Stimulated activated CD8-positive, alpha-beta memory T cell treated with anti-CD3 and anti-CD28 coated beads, Interleukin-7, amount 100 ng/mL, for 1 hour (primary cell): ENCODE measurements at places on chromosomes 4 and X.

DNA sequence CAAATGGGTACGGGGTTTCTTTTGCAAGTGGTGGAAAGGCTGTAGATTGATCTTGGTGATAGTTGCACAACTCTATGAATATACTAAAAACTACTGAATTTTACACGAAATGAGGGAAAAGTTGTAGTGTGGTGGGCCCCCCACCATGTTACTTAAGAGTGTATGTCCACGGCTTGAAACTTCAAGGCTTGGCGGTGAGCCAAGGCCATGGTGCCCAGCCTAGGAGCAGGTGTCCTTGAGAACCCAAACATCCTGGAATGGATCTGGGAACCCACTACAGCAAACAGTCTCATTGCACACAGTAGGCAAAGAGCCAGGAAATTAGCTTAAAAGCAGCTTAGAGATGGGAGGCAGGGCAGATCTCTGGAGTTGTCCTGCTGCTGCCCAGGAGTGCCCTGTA, 62.9 kb downstream of the BRCC3 start:
- DNase-seq: no peak

- DNase-seq: no peak
Measured at GRCh38 chr4:8394806-8395205, 45.7 kb downstream of the ACOX3 start.

DNA sequence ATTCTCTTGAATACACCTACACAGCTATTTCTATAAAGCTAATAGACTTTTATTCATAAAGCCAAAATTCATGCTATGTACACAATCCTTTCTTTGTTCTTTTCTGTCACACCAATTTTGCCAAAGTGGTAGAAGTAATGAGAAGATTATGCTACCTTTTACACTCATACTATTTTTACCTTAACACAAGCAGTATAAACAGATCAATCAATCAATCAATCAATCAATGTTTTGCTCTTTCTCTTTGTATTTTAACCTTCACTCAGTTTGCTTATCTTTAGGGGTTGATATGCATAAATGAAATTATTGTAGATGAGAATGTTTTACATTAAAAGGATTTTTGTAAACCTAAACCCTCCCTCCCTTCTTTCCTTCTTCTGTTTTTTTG, 878.6 kb downstream of the RAPGEF2 start:
- no peak for DNase-seq

GRCh38 chr4:151100531-151100930, 1.1 kb downstream of the RPS3A start:
- DNase-seq: no peak

- DNase-seq: no peak
Measured at GRCh38 chrX:107561468-107562215, 66.7 kb upstream of the PRPS1 start.

- no peak for DNase-seq
Measured at GRCh38 chr4:17939054-17939453, 82.5 kb downstream of the LCORL start.

- no peak for DNase-seq
Measured at GRCh38 chrX:150548684-150549083, 19.7 kb upstream of the MTM1 start.

GRCh38 chr4:151166636-151167035, 67.2 kb downstream of the RPS3A start:
- no peak for DNase-seq

DNA sequence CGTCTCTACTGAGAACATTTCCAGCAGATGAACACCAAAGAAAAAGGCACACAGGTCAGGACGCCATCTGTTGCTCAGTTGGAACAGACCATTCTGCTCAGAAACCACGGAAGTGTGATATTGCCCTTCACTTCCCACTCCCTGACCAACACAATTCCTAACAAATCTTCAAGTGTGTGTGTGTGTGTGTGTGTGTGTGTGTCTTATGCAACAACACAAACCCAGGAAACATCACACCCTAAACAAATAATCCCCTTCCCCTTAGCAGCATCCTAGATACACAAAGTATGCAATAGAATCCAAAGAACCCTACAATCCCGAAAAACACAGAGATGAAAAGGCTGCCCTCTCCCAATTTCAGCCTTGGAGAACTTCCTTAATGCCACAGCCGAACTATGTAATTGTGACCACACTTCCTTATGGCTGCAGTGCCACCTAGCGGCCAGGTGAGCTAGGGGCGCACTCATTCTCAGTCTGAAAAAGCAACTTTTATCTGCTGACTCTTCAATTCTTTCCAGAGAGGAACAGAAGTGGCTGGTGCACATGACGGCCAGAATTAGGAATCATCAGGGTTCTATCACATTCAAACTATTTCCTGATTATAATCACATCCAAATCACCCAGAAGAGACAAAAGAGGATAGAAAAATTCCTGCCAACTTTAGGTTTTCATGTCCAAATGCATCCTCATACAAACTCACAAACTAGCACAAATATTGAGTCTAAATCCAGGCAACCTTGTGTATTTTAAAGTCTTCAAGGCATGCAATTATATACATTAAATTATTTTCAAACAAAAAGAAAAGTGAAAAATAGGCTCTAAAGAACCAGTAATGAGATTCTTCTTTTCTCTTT, 164.9 kb downstream of the DHX15 start:
- DNase-seq: no peak

GRCh38 chr4:48539597-48539996, 49.5 kb downstream of the ZAR1 start:
- no peak for DNase-seq

DNA sequence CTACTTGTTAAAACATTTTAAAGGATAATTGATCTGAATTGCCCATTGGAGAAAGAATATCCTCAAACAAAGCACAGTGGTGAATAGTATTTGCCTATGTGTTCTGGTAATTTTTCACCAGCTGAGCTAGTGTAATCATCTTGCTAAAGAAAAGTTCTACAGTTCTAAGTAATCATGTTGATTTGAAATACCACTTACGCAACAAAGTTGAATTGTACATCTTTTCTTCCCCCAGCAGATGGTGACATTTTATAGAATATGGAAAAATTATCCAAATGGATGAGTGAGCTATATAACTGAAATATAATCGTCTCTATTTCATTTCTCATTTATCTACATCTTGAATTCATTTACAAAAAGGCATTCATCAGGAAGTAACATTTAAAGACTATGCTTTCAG, 9.7 kb upstream of the ZNF674 start:
- no peak for DNase-seq

DNA sequence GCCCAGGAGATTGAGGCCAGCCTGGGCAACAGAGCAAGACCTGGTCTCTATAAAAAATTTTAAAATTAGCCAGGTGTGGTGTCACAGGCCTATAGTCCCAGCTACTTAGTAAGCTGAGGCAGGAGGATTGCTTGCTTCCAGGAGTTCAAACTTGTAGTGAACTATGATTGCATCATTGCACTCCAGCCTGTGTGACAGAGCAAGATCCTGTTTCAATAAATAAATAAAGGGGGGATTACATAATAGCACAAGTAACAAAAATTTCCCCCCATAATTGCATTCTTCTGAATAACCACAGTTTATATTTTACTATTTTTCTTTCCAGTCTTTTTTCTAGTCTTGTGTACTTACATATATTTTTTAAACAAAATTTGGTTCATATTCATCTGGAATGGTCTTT, 135.6 kb downstream of the CHIC2 start:
- no peak for DNase-seq

DNA sequence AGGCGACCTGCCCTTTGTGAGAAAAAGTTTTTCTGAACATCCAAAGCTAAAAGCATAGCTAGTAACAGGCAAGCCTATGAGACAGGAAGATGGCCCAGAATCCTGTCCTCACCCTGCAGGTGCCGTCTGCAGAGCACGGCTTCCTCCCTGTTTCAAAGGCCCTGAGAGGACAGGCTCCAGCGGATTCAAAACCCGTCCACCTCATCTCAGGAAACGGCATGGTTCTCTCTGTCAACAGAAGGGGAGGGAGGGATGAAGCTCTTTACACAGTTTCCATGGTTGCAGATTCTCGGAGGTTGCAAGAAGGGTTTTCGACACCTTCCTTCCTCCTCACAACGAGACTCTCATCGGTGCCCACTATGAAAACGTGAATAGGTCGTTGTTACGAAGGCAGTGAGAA, 8.3 kb downstream of the PPP2R3B start:
- no peak for DNase-seq

DNA sequence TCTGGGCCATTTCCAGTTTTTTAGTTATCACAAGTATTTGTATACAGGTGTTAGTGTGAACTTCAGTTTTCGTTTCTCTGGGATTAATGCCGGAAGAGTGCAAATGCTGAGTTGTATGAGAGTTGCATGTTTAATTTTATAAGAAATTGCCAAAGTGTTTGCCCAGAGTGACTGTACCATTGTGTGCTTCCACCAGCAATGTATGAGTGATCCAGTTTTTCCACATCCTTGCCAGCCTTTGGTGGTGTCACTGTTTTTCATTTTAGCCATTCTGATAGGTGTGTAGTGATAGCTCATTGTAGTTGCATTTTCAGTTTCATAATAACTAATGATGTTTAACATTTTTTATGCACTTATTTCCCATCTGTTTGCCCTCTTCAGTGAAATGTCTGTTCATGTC, 18.4 kb downstream of the PLS3 start:
- DNase-seq: no peak

DNA sequence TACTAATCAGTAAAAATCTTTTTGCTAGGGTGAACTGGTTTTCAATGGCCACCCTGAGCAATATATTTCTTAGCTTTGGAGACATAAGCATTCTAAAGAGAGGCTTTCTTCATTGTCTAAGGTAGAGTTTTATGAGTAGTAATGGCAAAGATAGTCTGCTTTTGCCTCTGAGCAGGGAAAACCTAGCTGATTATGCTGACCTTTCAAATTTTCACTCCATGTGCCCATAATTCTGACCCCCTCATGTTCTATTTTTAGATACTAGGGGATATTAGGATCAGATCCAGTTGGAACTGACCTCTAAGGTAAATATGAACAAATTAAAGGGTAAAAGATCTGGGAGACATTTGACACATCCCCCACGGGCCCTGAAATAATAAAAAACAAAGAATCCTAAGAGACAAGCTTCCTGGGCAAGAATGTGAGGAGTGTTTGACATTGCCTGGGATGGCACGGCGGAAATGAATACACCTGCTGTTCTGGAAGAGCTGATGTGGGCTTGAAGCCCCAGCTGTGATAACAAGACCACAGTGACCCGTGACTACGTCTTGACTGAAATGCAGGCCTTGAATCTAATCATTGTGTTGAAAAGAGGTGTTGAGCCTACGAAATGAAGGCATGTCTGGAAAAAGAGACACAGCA, 392.1 kb upstream of the FRG1 start:
- DNase-seq: no peak

GRCh38 chr4:77605210-77605902, at the start of gene CXCL13:
TSS of gene CXCL13 (plus strand) at chr4:77605820. CDS start at chr4:77605866, 46 bp downstream.
- DNase-seq: no peak

GRCh38 chrX:17685026-17685425, 52.3 kb upstream of the SCML1 start:
- DNase-seq: no peak

GRCh38 chr4:101790521-101791181, at the start of gene BANK1:
TSS of gene BANK1 (plus strand) at chr4:101790730. CDS start at chr4:101790881, 151 bp downstream.
- DNase-seq: peak; percentile 5

DNA sequence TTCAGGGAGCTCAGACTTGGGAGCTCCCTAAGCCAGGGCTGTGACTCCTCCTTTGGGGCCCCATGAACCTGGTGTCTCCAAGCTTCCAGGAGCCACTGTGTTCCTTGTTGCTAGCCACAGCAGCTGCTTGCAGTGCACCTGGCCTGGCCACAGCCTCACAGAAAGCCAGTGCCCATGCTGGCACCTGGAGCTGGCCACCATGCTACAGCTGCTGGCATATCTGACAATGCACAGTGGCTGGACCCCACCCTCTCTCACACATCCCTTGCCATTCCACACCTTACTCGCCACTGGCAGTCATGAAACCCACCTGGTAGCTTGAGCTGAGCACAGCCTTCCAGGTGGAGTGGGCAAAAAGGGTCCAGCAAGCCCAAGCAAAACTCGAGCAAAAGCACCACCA, 441.7 kb downstream of the ARAP2 start:
- no peak for DNase-seq

GRCh38 chr4:147491086-147491485, 10.2 kb downstream of the EDNRA start:
- DNase-seq: no peak

- DNase-seq: no peak
Measured at GRCh38 chr4:91758487-91758886, 545.3 kb upstream of the GRID2 start.

- DNase-seq: peak; percentile 12
Measured at GRCh38 chr4:145936997-145937901, 1.4 kb downstream of the ZNF827 start.

GRCh38 chr4:152860046-152860445, 76.1 kb upstream of the FHDC1 start:
- no peak for DNase-seq

- DNase-seq: no peak
Measured at GRCh38 chr4:106809076-106809475, 227.0 kb downstream of the DKK2 start.

GRCh38 chr4:33160126-33160525, 2440.0 kb downstream of the PCDH7 start:
- DNase-seq: no peak

DNA sequence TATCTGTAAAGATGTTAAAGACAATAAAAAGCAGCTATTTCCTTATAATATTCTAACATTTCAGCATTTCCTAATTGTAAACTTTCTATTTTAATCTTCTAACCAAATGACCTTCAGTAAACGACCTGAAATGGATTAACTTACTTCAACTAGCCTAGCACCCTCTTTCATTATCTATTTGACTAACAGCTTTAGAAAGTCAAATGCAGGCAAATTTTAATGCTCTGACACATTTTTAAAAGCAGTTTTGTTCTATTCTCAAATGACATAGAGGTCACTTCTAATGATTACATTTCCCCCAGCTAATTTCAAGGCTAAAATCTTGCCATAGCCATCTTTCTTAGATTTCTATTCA, 41.9 kb downstream of the SLC7A11 start:
- DNase-seq: no peak

DNA sequence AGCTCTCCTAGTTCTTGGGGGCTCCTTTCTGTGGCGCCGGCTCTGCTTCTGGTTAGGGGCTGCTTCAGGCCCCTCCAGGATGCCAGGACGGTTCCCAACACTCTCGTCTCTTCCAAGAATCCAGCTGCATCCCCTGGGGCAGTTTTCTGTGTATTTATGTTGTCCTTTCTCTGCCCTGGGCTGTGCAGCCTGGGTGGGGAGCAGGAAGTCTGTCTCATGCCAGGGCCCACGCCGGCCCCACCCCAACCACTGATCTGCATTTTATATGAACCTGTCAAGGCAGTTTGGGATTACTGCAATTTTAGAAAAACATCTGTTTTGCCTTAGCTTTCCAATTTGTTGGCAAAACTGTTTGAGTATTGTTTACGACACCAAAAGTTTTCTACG, 14.6 kb downstream of the CTBP1 start:
- DNase-seq: no peak

DNA sequence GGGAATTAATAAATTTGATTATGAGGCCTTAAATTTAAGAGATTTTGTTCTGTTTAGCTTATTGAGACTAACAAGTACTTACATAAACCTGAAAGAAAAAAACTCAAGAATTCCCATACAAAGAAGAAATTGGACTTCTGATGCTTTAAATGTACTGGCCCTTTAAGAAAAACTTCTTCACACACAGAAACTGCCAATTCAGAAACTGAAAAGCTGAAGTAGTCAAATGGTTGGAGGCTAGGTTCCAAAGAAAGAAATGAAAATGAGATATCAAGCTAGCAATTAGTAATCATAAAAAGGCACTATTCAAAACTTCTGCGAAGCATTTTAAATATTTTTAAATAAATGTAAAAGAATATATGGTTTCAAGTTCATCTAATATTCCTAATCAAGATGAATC, 151.3 kb downstream of the THOC2 start:
- DNase-seq: no peak
